ENCODE measurements at places on chromosomes 2 and 18.

GRCh38 chr2:127705391-127706065 is 4.2 kb downstream of the SFT2D3 start:
- H3K4me1 ChIP-seq = peaks cover 36% of the 10 kb centered on the region
- no peak overlapping the region for H3K4me3 ChIP-seq
- peak overlapping the region; percentile 3 for H3K27ac ChIP-seq
- no peak for DNase-seq
- H3K27me3 ChIP-seq = no peaks in the 10 kb centered on the region

DNA sequence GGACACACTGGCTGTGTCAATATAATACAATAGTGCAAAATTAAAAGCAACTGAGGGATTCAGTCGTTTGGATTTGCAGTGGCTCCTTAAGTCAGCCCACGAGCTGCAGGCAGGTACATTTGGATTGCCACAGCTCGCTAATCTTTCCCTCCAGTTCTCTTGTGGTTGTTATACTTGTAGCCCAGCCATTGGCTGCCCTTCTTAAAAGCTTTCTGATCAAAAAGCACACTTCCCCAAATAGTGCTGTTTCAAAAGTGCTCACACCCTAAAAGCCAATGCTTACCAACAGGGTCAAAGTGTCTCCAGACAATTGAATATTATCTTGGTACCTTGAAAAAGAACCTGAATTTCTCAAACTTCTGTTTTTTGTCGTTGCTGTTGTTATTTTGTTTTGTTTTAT is 404.7 kb upstream of the FAM98A start:
- no peak overlapping the region for H3K4me3 ChIP-seq
- H3K4me1 ChIP-seq = no peaks in the 10 kb centered on the region
- DNase-seq = no peak
- no peaks in the 10 kb centered on the region for H3K36me3 ChIP-seq

DNA sequence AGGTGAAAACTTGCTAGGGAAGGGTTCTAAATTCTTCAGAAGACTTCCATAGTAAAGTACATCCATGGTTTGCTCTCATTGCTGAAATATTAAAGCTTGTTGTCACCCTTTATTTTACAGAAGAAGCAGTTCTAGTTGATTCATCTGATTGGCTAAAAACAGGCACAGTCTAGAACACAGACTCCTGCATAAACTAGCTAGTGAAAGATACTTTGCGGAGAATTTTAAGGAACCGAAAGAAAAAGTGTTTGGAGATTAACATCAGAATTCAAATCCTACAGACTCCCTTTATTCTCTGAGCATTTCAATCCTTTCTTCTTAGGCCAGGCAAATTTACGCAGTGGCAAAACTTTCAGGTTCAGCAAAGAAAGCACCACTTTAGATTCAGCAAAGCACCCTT is 1076.5 kb upstream of the ZEB2 start:
- no peaks in the 10 kb centered on the region for H3K27me3 ChIP-seq
- no peak for DNase-seq
- no peaks in the 10 kb centered on the region for H3K4me1 ChIP-seq

DNA sequence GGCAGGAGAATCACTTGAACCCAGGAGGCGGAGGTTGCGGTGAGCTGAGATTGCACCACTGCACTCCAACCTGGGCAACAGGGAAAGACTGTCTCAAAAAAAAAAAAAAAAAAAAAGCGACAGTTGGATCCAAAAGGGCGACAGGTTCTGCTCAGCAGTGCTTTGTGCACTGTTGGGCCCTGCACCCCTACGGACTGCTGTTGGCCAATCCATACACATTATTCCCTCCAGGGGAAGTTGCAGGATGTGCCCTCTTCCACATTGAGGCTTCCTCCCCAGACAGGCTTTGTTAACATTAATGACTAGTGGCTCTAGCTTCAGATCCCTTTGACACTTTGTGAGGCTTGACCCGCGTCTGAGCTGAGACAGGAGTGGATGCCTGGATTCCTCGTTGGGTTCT is 9.4 kb downstream of the NT5DC4 start:
- H3K4me3 ChIP-seq = no peak overlapping the region
- no peak overlapping the region for H3K27ac ChIP-seq
- H3K36me3 ChIP-seq = no peaks in the 10 kb centered on the region
- H3K27me3 ChIP-seq = peaks cover 13% of the 10 kb centered on the region
- DNase-seq = no peak
- H3K4me1 ChIP-seq = peaks cover 12% of the 10 kb centered on the region

- no peak for DNase-seq
- no peak overlapping the region for H3K4me3 ChIP-seq
- no peaks in the 10 kb centered on the region for H3K27me3 ChIP-seq
- H3K27ac ChIP-seq = no peak overlapping the region
- H3K4me1 ChIP-seq = no peaks in the 10 kb centered on the region
- peaks cover 7% of the 10 kb centered on the region for H3K36me3 ChIP-seq
Measured at GRCh38 chr2:30346471-30347169, 100.4 kb upstream of the LCLAT1 start.

DNA sequence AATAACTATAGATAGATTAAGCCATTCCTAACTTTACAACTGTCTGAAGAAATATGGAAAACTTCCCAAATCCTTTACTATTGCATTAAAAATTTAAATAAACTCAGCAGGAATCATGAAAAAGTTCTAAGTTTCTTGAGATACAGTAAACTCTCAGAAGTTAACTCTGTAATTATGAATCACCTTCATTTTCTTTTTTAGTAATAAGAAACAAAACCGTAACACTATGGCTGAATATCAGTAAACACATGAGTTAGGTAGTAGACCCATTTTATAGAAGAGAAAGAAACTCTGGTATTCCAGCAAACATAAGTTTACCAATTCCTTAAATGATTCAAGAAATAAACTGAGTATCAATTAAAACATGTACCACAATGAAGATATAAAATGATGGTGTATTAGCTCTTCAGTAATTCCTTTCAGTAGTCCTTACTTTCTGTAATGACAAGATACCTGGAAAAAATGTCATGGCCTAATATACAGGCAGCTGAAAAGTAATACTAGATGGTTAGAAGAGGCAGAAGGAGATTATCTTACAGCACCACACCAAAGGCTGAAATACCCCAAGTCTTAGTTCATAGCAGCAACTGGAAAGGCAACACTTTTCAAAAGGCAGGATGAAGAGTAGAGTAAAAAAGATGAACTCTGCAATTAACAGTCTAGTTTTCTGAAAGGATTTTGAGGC is 11.5 kb downstream of the TRIP12 start:
- no peaks in the 10 kb centered on the region for H3K27me3 ChIP-seq
- peaks cover 42% of the 10 kb centered on the region for H3K4me1 ChIP-seq
- peaks cover 28% of the 10 kb centered on the region for H3K36me3 ChIP-seq
- H3K4me3 ChIP-seq = no peak overlapping the region

GRCh38 chr2:57370882-57371585 is 675.6 kb upstream of the VRK2 start:
- no peak overlapping the region for H3K4me3 ChIP-seq
- H3K4me1 ChIP-seq = no peaks in the 10 kb centered on the region
- no peak overlapping the region for H3K27ac ChIP-seq
- no peaks in the 10 kb centered on the region for H3K36me3 ChIP-seq
- no peaks in the 10 kb centered on the region for H3K27me3 ChIP-seq

DNA sequence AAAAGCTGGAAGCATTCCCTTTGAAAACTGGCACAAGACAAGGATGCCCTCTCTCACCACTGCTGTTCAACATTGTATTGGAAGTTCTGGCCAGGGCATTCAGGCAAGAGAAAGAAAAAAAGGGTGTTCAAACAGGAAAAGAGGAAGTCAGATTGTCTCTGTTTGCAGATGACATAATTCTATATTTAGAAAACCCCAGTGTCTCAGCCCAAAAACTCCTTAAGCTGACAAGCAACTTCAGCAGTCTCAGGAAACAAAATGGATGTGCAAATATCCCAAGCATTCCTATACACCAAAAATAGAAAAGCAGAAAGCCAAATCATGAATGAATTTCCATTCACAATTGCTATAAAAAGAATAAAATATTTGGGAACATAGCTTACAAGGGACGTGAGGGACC is 11.1 kb downstream of the SLC8A1 start:
- no peak overlapping the region for H3K4me3 ChIP-seq
- H3K27me3 ChIP-seq = peaks cover 2% of the 10 kb centered on the region
- no peaks in the 10 kb centered on the region for H3K36me3 ChIP-seq
- no peak overlapping the region for H3K27ac ChIP-seq
- DNase-seq = no peak

DNA sequence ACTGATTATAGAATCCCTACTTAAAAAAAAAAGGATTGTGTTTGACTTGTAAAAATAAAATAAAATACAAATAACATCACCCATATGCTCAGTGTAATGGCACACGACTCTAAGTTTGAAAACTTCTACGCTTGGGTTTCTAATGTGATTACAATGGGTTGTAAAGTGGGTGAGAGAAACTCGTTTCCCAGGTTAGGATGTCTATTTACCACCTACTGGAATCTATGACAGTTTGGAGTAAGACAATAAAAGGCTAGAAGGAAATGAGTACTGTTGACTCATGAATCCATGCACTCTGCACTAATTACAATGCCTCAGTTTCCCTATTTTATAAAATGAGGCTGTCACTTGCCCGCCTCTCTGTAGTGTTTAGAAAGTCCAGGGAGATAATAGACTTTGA is 204.2 kb upstream of the FBXO11 start:
- peak overlapping the region; percentile 89 for H3K4me3 ChIP-seq
- H3K4me1 ChIP-seq = peaks cover 35% of the 10 kb centered on the region
- DNase-seq = no peak
- H3K27me3 ChIP-seq = peaks cover 3% of the 10 kb centered on the region
- no peak overlapping the region for H3K27ac ChIP-seq

- no peak overlapping the region for H3K4me3 ChIP-seq
- no peak for DNase-seq
- no peak overlapping the region for H3K27ac ChIP-seq
- H3K4me1 ChIP-seq = no peaks in the 10 kb centered on the region
- H3K36me3 ChIP-seq = no peaks in the 10 kb centered on the region
- H3K27me3 ChIP-seq = no peaks in the 10 kb centered on the region
Measured at GRCh38 chr2:15890124-15890754, 50.1 kb upstream of the MYCN start.

DNA sequence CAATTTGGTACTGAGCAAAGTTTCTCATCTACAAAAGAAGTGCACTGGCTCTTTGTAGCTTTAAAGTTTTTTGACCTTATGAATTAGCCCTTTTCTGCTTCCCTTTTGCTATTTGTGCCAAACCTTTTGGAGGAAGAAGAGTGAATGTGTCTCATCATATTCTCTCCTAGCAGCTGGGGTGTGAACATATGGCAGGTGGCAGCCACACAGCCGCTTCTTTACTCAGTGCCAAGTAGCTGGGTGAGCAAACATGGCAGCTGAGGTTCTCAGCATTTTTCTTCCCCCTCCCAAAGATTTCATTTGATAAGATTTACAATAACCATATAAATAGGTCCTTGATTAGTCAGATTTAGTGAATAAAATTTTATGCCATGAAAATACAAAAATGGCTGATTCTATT is 46.7 kb upstream of the STK17B start:
- no peak for DNase-seq
- no peaks in the 10 kb centered on the region for H3K27me3 ChIP-seq
- no peak overlapping the region for H3K27ac ChIP-seq

GRCh38 chr2:225037415-225038230 is 4.6 kb downstream of the DOCK10 start:
- peak overlapping the region; percentile 73 for H3K27ac ChIP-seq
- DNase-seq = no peak
- H3K4me1 ChIP-seq = peaks cover 73% of the 10 kb centered on the region
- peak overlapping the region; percentile 98 for H3K4me3 ChIP-seq
- H3K27me3 ChIP-seq = no peaks in the 10 kb centered on the region

DNA sequence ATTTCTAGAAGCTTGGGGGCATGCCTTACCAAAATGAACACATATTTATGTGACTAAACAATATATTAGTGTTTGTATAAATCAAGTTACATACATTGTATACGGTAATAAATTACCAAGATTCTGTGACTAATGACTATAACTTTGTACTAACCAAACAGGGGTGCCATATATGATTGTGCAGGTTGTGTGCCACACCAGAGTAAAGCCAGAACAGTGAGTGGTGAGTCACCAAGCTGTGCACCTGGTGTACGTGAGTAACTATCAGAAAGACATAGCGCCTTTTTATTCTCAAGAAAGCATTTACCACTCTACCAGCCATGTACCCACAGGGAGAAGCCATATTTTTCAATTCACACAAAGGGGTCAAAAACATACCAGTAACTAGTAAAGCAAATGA is 453.2 kb upstream of the PIK3C3 start:
- no peaks in the 10 kb centered on the region for H3K4me1 ChIP-seq
- no peaks in the 10 kb centered on the region for H3K27me3 ChIP-seq
- no peaks in the 10 kb centered on the region for H3K36me3 ChIP-seq
- H3K4me3 ChIP-seq = no peak overlapping the region

- H3K4me1 ChIP-seq = no peaks in the 10 kb centered on the region
- H3K36me3 ChIP-seq = no peaks in the 10 kb centered on the region
- no peak for DNase-seq
- no peak overlapping the region for H3K27ac ChIP-seq
- H3K4me3 ChIP-seq = no peak overlapping the region
- H3K27me3 ChIP-seq = peaks cover 10% of the 10 kb centered on the region
Measured at GRCh38 chr2:20877960-20878359, 55.1 kb upstream of the LDAH start.

DNA sequence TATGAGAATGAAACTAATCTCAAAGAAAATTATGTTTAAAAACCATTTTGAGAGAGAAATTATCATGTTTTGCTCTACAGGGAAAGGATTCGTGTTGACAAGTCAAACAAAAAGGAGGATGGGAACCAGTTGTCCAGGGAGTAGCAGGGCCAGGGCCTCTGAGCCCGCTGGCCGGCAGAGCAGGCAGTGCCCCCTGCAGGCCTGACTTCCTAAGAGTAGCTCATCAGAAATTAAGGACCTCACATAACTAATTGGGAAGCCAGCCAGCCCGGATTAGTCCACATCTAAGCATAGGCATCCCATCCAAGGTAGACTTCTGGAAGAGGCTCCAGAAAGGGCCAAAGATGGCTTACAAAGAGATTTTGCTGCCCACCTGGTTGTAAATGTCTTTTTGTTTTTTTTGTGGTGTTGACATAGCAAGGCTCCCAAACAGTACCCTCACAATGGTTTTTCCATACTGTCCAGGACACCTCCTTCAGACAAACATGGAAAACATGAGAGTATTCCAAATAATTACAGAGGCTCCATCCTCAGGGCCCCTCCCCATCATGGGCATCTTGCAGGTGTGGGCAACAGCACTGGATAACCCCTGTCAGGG is 241.2 kb upstream of the TANK start:
- no peak overlapping the region for H3K4me3 ChIP-seq
- no peak overlapping the region for H3K27ac ChIP-seq
- peaks cover 8% of the 10 kb centered on the region for H3K27me3 ChIP-seq
- no peaks in the 10 kb centered on the region for H3K4me1 ChIP-seq

GRCh38 chr2:82811946-82812345 is 1647.1 kb downstream of the SUCLG1 start:
- no peaks in the 10 kb centered on the region for H3K27me3 ChIP-seq
- no peak for DNase-seq
- H3K36me3 ChIP-seq = no peaks in the 10 kb centered on the region

Data from activated CD8-positive, alpha-beta T cell treated with anti-CD3 and anti-CD28 coated beads, Interleukin-2, amount 10 ng/mL, durations not matched to agents 7 days and 5 days (primary cell).